Activated CD4-positive, alpha-beta memory T cell treated with anti-CD3 and anti-CD28 coated beads, Interleukin-2, amount 10 ng/mL, durations not matched to agents 7 days and 5 days (primary cell): ENCODE measurements at places on chromosomes 2 and 18. TPM values are rescaled to one million over a fixed set of nuclear protein-coding genes. Genes with fewer than 3 reads are reported as not detected.

Gene ABCB11
- not detected for total RNA-seq

Gene RNF125
- total RNA-seq, result 48.4 TPM

Gene PRADC1
- total RNA-seq, result 10.1 TPM

Gene LYPD6
- not detected for total RNA-seq

Gene METTL4
- 23.7 TPM for total RNA-seq

Gene ARHGEF33
- 0.28 TPM for total RNA-seq

Gene RNU2-63P
- total RNA-seq, result 16.1 TPM

Gene STAT1
- 547 TPM for total RNA-seq

Gene GPBAR1
- total RNA-seq, result 0.75 TPM

Gene DSG1
- not detected for total RNA-seq

Gene DUSP28
- 9.3 TPM for total RNA-seq

Gene KCNK3
- not detected for total RNA-seq

Gene MYCN
- total RNA-seq, result not detected

Gene NABP1
- total RNA-seq, result 73.5 TPM

Gene SOX11
- not detected for total RNA-seq

Gene SKOR2
- not detected for total RNA-seq

Gene APLF
- total RNA-seq, result 2.8 TPM

Gene ERFE
- not detected for total RNA-seq

Gene WNT6
- total RNA-seq, result not detected

Gene SP140
- 137 TPM for total RNA-seq

Gene MYO5B
- total RNA-seq, result not detected

Gene CNTNAP5
- not detected for total RNA-seq

Gene METAP1D
- total RNA-seq, result 2.8 TPM

Gene EML6
- total RNA-seq, result 1.8 TPM

Gene ECEL1
- not detected for total RNA-seq

Gene RBM44
- total RNA-seq, result 0.75 TPM

Gene TMEM247
- not detected for total RNA-seq

Gene ALK
- total RNA-seq, result not detected

Gene TMEM37
- total RNA-seq, result not detected

Gene ZNF892
- total RNA-seq, result 3.2 TPM

Gene NT5DC4
- not detected for total RNA-seq

Gene FAM237A
- total RNA-seq, result not detected

Gene AQP4
- not detected for total RNA-seq

Gene DNAH6
- 0.50 TPM for total RNA-seq

Gene GALNT5
- not detected for total RNA-seq

Gene SP9
- total RNA-seq, result not detected

Gene SLC4A3
- not detected for total RNA-seq

Gene SLC5A7
- total RNA-seq, result not detected

Gene PRKAG3
- not detected for total RNA-seq

Gene OTOS
- not detected for total RNA-seq
